Sciatic nerve (tissue), 2 donors: ENCODE measurements at places on chromosomes 3 and 15. TPM values are rescaled to one million over a fixed set of nuclear protein-coding genes. Genes with fewer than 3 reads are reported as not detected.

DNA sequence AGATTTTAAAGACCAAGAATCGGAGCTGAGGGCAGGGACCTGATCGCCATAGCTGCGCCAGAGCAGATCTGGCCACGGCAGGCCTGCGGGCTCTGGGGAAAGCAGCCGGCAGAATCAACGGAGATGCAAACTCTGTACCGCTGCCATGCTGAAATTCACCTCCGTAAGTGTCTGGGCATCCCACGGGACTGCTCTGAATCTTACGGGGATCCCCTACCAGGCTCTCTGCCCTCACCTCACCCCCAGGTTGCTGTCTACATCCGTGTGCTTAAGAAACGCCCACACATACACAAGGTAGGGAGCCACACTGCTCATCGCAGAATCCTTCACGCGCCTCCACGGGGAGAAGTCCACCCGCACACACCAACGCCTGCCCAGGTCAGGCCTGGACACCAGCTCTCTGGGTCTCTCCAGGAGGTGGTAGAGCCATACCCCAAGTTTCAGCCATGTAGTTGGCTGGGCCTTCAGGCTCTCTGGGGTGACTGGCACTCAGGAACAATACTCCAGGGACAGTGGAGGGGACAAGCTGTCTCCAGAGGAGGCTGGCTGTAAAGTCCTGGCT lies 33.5 kb downstream of the FAM174B start:
- DNase-seq = peak; percentile 38

Gene ZIC4
- total RNA-seq = 0.62 TPM

Gene PLAAT1
- 0.98 TPM for total RNA-seq

Gene CEP70
- 41.0 TPM for total RNA-seq

Gene ITIH3
- 22.0 TPM for total RNA-seq

GRCh38 chr15:91961357-91961756 lies 107.8 kb downstream of the SLCO3A1 start:
- DNase-seq = no peak

GRCh38 chr15:41562784-41563198 lies 3.8 kb downstream of the TYRO3 start:
- no peak for DNase-seq

Gene ROPN1
- total RNA-seq = not detected

Gene RARRES1
- total RNA-seq = 264 TPM

Gene FBXO45
- 8.7 TPM for total RNA-seq

Gene STT3B
- 107 TPM for total RNA-seq

GRCh38 chr15:92711457-92711831 lies 55.9 kb upstream of the FAM174B start:
- DNase-seq = no peak

Gene LRRC31
- total RNA-seq = not detected

DNA sequence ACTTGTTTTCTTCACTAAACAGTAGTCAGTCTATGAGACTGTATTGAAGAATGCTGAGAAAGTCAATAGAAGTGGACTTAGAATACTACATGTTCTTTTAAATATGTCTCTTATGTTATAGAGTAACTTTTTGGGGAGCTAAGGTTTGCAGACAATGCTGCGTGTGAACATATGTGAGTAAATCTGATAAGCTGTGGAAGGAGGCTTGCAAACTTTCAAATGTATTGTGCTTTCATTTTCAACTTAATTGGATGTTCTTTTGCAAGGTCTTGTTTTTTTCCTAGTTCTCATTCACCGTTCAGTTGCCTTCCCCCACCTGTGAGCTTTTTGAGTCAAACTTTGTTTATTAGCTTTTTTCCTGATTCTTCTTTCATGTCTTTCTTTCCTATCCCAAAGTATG lies 176.2 kb downstream of the LPP start:
- no peak for DNase-seq

- peak; percentile 49 for DNase-seq
Measured at GRCh38 chr3:134309987-134310700, 59.5 kb upstream of the RYK start.

- no peak for DNase-seq
Measured at GRCh38 chr3:15654127-15654526, 52.6 kb downstream of the BTD start.

Gene C3orf22
- total RNA-seq = not detected

DNA sequence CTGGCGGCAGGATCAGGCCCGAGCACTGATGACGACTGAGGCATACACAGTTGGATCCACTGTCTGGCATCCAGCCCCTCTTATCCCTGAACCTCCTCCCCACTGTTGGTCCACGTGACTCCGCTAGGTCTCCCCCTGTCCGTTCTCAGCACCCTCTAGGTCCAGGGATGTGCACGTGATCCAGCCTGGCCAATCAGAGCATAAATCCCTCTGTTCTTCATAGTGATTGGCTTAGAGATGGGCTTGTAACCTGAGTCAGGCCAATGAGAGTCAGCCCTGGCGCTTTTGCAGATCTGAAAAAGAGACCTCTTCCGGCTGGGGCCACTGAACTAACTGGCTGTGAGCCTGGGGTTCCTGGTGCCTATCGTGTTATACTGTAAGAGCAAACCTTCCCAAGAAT lies 20.5 kb upstream of the IQSEC1 start:
- no peak for DNase-seq

- no peak for DNase-seq
Measured at GRCh38 chr15:22735781-22736180, 50.7 kb upstream of the NIPA1 start.

Gene MST1R
- 2.7 TPM for total RNA-seq

DNA sequence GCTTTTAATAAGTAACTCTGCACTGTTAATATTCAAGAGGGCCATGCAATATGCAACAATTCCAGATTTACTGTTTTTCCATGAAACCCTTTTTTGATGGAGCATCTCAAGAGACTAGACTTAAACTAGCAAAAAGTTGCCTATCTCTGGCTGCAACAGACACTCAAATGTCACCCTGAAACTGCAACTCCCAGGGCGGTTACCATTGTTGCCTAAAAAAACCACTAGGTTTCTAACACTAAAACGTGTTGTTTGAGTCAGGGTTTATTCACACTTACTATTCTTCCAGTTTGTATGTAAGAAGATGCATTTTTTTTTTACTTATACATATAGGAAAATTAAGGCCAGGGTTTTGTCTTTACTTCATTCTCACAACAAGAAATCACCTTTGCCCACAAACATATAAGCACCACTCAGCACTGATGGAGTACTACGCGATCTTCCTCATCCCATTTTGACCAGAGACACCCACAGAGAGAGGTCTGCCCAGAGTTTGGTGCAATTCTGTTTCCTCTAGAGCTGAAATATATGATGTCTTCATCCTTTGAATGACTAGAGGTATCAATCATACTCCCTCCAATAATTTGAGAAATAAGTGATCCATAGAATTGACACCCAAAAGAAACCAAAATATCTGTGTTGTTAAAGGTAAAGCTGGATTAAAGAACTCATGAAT lies 124.0 kb upstream of the SNTN start:
- DNase-seq = no peak

DNA sequence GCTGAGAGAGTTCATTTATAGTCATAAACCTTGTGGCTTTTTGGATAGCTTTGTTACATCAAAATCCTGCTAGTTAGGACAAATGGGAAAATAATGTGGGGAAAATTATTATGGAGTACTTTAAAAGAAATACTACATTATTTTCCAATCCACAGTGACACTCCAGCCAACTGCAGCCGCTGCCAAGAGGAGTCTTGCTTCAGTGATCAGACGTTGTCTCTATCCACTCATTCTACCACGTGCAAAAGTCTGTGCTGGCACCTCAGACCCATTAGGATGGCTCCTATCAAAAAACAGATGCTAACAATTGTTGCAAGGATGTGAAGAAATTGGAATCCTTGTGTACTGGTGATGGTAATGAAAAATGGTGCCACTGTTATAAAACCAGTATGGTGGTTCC lies 128.6 kb upstream of the IQSEC1 start:
- no peak for DNase-seq

GRCh38 chr15:40591389-40591788 lies 2.7 kb upstream of the KNL1 start:
- DNase-seq = no peak

DNA sequence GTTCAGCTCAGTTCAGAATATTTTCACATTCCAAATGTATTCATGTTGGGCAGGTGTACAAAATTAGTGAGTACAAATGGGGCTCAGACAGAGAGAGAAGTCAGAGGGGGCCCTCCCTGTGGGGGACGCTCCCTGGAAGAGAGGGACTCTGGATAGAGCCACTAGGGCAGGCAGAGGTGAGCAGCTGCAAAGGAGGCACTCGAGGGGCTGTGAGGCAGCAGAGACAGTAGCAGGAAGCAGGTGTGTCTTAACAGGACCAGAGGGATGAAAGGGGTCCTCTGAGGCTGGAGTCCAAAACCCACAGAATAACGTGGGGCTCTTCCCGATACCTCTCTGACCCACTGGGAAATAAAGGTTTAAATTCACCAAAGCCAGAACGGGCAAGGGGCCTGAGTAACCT lies 127.1 kb downstream of the MEGF11 start:
- DNase-seq = no peak

DNA sequence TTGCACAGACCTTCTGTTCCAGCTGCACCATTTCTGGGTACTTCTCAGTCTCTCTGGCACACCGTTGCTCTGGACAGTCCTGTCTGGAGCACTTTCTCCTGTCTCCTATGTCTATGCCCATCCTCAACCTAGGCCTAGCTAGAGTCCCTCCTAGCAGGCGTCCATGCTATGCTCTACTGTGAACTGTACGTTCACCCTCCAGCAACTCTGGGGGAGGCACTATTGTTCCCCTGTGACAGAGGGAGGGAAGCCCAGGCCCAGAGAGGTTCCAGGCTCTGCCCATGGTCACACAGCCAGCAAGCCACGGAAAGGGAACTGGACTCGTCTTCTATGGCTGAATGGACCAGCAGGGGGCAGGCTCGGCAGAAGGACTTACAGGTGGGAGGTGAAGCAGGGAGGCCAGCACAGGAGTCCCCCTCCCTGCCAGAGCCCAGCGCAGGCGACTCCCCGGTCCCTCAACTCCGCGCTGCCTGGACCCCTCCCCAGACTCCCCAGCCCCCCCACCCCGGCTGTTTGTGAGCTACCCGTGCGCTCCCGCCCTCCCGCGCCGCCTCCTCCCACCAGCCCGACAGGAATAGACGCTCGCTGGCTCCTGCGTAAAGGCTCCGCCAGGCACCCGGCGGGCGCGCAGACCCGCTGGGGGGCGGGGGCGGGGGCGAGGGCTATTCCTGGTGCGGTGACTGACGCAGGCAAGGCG lies 1.7 kb upstream of the LINGO1 start:
- DNase-seq = peak; percentile 76

Gene GOLGA6A
- 0.98 TPM for total RNA-seq

Gene SETD2
- 68.3 TPM for total RNA-seq

- no peak for DNase-seq
Measured at GRCh38 chr15:61057376-61057775, 171.7 kb downstream of the RORA start.

DNA sequence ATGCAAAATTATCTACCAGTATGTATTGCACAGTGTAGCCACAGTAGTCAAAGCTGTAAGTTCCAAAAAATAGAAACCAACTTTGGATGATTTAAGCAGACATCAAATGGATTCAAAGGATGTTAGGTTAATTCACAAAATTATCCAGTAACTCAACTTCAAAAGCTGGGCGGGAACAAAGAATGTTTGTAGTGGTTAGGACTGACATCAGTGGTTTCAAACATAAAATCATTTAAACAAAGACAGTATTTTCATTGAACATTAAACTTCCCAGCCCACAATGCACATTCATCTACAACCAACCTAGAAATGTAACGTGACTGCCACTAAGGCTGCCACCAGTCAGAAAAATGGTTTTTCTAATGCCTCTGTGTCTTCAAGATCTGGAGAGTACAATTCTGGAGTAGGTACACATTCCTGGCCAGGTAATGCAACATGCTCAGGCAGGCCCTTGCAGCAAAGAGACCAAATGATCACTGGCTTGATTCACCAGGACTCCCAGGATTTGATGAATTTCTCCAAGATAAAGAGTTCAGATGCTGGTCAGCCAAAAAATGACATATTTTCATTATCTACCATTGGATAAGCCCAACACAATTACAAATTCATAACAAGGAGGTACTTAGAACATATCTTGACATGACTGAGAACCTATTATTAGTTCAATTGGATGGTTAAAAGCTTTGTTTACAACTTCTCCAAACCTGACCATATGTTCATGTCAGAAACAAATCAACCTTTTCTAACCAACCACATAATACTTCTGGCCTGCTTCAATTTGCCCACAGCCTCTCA lies 189.8 kb upstream of the CNTN4 start:
- DNase-seq = no peak

- DNase-seq = no peak
Measured at GRCh38 chr3:101235048-101235447, 85.3 kb downstream of the IMPG2 start.

DNA sequence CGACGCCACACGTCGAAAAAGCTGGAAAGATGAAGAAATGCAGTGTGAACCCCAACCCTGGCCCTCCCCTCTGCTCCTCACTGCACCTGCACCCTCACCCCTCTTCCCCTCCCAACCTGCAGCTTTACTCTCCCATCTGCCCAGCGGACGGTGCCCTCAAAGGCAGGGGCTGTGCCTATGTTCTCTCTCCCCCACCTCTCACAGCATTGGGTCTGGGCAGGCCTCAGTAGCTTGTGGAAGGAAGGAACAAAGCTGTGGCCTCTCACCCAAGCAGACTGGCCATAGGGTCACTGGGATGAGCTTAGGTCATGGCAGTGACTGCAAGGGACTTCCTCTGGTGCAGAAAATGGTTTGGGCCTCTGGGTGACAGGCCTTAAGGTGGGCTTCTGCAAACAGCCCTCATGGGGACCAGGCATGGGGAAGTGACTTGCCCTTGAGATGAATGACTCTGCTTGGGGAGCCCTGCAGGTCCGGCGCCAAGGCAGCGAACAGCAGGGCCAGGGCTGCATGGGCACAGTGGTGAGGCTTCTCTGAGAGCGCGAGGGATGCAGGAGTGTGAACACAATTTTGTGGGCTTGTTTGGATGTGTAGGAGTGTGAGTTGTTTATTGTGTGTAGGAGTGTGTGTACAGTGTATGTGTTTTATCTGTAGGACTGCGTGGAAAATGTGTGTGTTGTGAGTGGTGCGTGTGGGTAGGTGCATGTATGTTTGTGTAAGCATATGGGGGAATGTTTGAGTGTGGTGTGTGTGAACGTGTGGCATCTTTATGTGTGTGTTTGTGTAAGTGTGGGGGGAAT lies 29.2 kb downstream of the SRPRB start:
- no peak for DNase-seq
